Calu3 (cell line): ENCODE measurements at places on chromosomes 12 and 14. TPM values are rescaled to one million over a fixed set of nuclear protein-coding genes. Genes with fewer than 3 reads are reported as not detected.

GRCh38 chr12:92340441-92341064, 194.9 kb upstream of the BTG1 start:
- no peak for DNase-seq

GRCh38 chr14:62654641-62655040, 390.6 kb downstream of the KCNH5 start:
- DNase-seq: no peak

DNA sequence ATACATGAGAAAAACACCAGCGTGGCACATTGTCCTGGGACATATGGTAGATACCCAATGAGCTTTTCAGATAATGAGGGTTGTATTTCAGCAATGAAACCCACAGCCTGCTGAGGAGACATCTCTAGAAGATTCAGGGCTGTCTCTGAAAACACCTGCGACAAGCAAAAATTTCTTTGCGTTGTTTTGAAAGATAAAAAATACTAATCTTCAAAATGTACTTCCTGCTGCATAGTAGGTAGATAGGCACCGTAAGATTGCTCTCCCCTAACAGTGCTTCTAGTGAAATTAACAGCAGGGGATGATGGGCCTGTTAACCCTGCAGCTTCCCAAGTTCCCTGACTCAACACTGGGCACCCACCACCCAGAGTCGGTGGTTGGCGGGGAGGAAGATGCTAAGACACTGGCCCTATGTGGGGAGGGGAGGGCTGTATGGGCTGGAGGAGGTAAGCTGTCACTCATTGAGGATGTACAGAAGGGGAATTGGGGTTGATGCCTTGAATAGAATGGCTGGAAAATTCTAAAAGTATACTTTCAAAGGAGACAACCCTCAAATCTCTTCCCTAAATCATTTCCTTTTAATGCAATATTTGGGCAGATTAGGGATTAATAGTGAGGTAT, 20.0 kb downstream of the ZFP36L1 start:
- no peak for DNase-seq

DNA sequence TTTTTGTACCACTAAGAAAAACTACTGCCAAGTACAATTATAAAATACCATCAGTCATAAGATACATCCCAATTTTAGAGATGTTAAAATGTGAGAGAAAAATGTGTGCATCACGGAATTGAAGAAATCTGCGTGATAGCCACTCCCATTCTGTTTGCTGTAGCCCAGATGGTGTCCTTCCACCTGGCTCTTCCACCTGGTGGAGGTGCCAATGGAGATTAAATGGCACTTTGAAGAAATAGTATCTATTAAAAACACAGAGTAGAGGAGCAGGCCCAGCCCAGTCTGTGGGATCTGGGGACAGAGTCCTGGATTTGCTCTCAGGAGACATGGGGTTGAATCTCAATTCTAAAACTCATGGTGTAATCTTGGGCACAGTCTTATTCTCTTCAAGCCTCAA, 35.5 kb downstream of the TSPAN11 start:
- DNase-seq: no peak

DNA sequence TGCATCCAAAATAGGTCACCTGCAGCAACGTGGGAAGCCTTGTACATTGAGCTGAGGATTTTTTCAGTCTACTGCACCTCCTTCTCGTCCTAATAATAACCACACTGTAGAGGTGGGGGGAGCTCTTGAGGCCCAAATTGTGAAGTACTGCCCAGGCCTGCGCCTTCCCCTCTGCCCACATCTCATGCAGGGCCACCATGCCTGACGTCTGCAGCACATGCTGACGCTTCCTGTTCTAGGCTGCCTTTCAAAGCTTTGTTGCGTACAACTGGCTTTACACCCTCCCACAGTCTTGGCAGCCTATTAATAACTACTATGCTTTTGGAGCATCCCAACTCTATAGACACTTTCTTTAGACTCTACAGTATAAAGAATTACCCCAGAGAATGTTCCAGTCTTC, 26.5 kb upstream of the TTC7B start:
- DNase-seq: no peak

GRCh38 chr14:51643140-51643539, 8.6 kb upstream of the FRMD6 start:
- DNase-seq: no peak

GRCh38 chr14:63322472-63322871, 3.7 kb upstream of the GPHB5 start:
- no peak for DNase-seq

- DNase-seq: no peak
Measured at GRCh38 chr14:69719501-69719951, 47.4 kb upstream of the SRSF5 start.

GRCh38 chr12:107179871-107180270, 86.5 kb upstream of the CRY1 start:
- DNase-seq: no peak

KDM5A gene
- total RNA-seq: 60.7 and 63.6 TPM in 2 replicates

HSPA2 gene
- 3.6 and 4.1 TPM in 2 replicates for total RNA-seq
